ENCODE measurements at places on chromosomes 12 and 14.

- no peak for DNase-seq
Measured at GRCh38 chr14:104975481-104976197, 2.5 kb downstream of the AHNAK2 start.

DNA sequence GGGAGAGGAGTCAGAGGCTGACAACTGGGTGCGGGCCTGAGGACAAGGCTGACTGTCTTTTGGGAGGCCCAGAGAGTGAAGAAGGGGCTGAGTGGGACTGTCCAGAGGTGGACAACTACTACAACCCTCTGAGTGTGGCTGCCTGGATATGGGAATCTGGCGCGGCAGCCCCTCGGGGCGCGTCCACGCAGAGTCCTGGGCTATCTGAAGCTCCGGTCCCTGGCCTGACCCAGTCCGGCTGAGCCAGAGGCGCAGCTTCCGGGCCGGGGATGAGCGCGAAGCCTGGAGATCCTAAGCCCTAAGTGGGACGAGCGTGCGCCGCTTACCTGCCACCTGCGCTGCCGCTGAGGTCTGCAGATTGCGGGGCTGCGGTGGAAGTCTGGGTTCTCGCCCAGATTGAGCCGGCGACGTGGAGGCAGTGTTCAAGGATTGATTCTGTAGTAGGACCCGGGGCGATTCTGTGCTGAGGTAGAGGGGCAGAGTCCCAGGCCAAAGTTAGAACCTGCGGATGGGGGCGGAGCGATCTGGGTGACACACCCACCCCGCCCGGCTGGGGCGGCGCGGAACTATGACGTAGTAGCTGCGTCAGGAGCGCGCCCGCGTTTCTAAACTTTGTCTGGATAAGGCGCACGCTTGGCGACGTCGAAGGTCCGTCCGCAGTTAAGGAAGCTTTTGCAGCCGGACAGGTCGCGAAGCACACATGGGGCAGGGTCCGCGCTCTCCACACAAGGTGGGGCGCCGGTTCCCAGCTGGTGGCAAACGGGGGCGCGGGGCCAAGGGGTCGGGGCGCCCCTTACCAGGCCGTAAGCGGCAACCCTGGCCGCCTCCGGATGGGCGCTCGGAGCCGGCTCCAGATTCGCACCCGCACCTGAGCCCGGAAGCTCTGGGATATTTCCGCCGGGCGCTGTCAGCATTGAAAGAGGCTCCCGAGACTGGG, at the start of the genes DHRS1 and NOP9:
Gene DHRS1, minus strand, starts transcription at position 526 of the 937 bp plus-strand sequence. CDS start 674 bp downstream, outside the sequence.
Gene NOP9, plus strand, starts transcription at position 596 of the 937 bp plus-strand sequence. Its CDS starts 105 bp downstream, at position 701.
- peak; percentile 80 for DNase-seq

DNA sequence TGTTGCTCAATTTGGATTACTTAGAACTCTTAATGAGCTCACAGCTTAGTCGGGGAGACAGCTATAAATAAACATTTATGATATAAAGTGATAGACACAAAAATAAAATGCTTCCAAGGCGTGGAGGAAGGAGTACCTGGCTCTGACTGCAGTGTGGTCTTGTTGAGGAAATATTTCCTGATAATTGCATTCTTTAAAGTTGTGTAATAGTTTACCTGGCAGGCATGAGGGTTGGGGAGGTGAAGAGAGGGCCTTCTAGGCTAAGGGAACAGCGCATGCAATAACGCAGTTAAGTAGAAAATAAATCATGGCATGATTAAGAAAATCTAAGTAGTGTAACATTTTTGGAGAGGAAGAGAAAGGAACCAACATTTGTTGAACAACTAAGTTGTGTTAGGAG, 260.5 kb upstream of the ATP2B1 start:
- peak; percentile 80 for DNase-seq

- no peak for DNase-seq
Measured at GRCh38 chr14:64676410-64677008, 27.7 kb upstream of the PLEKHG3 start.

DNA sequence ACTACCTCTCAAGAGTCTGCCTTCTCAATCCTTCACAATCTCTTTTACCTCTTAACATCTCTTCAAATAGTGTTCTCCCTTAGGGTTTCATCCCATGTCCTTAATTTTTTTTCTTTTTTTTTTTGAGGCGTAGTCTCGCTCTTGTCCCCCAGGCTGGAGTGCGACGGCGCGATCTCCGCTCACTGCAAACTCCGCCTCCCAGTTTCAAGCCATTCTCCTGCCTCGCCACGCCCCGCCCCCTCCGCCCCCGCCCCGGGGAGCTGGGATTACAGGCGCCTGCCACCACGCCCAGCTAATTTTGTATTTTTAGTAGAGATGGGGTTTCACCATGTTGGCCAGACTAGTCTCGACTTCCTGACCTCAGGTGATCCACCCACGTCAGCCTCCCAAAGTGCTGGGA, 7.0 kb upstream of the BCAT1 start:
- DNase-seq: no peak

- DNase-seq: peak; percentile 12
Measured at GRCh38 chr12:40375076-40375475, 150.3 kb downstream of the LRRK2 start.

- DNase-seq: no peak
Measured at GRCh38 chr14:68966872-68967301, 12.2 kb downstream of the ACTN1 start.

Data from bronchial epithelial cell (primary cell).